NCI-H524 (cell line): ENCODE measurements at places on chromosomes 4 and X.

- no peak for DNase-seq
Measured at GRCh38 chr4:139950568-139950967, 203.4 kb downstream of the MAML3 start.

DNA sequence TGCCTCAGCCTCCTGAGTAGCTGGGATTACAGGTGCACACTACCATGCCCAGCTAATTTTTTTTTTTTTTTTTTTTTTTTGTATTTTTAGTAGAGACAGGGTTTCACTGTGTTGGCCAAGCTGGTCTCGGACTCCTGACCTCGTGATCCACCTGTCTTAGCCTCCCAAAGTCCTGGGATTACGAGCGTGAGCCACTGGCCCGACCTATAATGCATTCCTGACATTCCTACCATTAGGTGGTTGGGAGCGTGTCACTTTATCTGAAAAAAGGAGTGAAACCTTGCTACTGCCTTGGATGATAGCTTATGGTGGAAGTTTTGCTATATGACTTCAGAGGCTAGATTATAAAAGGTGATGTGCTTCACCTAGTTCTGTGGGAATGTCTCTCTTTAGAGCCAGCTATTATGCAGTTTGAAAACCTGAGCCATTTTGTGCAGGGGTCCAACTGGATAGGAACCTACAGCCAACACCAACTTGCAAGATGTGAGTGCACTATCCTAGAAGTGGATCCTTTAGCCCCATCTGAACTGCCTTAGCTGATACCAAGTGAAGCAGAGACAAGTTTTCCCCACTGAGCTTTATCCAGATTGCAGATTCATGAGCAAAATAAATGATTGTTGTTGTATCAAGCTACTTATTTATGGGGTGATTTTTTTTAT lies 29.8 kb upstream of the EMCN start:
- no peak for DNase-seq

DNA sequence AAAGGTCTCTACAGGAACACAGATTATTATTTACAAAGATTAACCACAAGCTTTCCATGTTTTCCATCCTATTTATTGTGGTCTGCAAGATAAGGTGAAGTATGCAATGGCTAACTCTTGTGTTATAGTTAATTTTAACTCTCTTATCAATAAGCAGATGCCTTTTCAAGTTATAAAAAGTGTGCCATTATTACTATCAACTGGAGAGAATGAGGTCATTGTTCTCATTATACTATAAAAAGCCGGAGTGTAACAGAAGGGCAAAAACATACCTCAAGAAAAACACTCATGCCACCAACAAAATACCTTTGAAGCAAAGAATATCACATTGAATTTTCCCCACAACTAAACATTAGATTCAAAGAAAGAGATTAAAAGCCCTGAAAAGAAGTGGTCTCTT lies 52.0 kb upstream of the SORBS2 start:
- DNase-seq, result no peak

- peak; percentile 65 for DNase-seq
Measured at GRCh38 chr4:26319949-26320537, 771 bp upstream of the RBPJ start.

GRCh38 chr4:104064646-104065577 lies 345.1 kb upstream of the TACR3 start:
- DNase-seq, result peak; percentile 33

DNA sequence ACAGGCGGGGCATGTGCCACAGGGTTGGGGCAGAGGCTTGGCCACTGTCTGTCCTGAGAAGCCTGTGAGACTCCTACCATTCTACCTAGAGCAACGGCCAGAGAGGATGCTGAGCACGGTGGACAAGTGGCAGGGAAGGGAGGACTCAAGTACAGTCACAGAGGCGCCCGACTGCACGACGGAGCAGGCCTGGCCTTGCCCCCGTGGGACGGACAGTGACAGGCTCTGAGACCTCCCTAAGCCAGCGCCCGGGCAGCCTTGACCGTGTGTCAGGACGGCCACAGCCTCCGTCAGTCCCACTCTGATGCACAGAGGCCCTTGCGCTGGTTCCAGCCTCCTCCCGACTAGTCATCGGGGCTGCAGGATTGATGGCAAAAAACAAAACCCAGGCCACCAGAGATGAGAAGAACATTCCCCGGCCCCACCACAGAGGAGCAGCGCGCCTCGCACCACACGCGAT lies 36.7 kb upstream of the MXD4 start:
- no peak for DNase-seq

DNA sequence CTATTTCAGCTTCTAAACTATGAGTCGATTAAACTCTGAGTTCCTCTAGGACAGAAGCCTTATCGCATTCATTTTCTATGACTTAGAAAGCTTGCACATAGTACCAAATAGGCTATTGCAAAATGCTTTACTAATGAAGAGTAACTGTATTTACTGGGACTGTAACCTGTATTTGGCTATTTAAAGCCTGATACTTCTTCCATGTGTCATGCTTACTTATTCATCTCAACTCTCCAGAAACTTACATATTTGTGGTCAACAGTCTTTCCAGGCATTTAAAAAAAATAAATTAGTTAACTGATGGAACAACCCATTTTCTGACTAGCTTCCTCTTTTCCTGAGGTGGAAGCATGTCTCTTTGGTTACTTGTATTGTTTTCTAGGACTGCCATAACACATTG lies 467.9 kb downstream of the PCDH11X start:
- DNase-seq, result no peak

DNA sequence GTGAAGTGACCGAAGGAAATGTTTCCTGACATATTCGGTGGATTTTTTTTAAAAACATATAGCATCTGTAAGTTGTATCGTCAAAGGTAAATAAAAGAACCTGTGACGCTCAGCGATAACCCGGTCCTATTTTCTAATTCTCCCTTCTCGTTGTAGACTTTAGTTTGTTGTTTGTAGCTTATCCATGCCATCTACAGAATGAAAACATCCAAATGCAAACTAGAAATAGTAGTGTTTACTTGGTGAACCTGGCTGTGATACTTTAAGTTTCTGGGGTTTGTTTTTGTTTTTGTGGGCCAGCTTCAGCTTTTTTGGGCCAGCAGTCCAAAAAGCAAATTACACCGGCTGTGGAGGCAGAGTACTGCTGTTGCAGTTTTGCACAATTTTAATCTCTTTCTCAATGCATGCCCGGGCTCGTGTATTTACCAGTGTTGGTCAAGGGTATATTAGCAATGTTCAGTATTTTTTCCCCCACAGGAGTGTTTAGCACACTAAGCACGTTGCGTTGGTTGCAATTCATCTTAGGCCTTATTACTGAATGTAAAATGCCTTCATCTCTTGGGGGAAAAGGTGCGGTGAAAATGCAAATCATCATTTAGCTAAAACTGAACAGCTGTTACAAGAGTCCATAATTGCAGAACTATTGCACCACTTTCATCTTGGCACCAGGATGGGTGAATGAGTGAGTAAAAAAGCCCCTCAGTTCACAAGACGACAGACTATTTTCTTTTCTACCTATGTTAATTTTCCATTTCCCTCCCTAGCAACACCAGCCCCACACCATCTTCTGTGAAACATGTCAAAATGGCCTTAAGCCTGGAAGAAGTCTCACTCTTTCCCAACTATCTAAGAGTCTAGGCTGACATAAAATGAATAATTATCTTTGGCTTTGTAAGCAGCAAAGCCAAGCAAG lies 1.7 kb upstream of the CNOT6L start:
- peak; percentile 19 for DNase-seq

DNA sequence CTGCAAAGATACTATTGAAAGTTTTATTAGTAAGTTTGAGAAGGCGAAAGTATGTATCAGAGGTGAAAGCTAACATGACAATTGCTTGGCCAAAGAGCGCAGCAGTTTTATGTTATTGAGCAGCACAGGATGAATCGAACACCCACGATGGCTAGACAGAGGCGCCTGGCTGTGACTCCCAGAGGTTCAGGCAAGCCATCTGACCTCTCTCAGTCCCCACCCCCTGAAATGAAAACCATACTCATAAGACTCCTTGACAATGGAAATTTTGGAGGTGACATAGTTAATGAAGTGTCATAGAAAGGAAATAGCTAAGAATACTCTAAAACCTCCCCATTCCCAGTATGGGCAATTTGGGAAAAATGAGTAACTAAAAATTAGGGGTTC lies 70.6 kb downstream of the MGST2 start:
- DNase-seq, result no peak

GRCh38 chr4:87855559-87855958 lies 22.8 kb downstream of the MEPE start:
- DNase-seq, result no peak

GRCh38 chr4:100849319-100849718 lies 331.5 kb upstream of the EMCN start:
- no peak for DNase-seq

DNA sequence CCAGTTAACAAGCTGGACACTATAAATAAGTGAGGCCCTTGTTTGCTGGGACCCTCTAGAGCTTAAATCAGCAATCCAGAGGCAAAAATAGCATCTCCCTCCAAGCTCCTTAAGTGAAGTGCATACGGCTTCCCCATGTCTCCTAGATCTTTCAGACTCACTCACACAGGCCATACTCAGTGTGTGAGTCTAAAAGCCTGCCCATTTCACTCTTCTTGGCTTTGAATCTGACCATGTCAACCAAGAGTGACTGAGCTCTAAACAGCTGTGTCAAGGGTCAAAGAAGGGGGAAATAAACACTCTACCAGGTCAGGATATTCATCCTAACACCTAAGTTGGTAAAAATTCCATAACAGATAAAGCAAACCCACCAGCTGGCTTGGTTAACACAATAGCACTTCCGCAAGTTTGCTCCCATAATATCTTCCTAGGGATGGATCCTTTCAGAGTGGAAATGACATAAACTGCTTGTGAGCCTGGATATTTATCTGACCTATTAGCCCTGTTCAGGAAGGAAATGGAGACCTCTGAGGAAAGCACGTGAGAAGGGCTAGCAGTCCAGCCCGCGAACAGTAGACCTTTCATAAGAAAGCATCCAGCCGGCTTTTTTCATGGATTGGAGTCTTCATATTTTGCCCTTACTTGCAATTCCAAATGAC lies 65.6 kb downstream of the MID1 start:
- DNase-seq, result no peak

- DNase-seq, result peak; percentile 1
Measured at GRCh38 chr4:146833530-146833929, 112.1 kb downstream of the TTC29 start.

DNA sequence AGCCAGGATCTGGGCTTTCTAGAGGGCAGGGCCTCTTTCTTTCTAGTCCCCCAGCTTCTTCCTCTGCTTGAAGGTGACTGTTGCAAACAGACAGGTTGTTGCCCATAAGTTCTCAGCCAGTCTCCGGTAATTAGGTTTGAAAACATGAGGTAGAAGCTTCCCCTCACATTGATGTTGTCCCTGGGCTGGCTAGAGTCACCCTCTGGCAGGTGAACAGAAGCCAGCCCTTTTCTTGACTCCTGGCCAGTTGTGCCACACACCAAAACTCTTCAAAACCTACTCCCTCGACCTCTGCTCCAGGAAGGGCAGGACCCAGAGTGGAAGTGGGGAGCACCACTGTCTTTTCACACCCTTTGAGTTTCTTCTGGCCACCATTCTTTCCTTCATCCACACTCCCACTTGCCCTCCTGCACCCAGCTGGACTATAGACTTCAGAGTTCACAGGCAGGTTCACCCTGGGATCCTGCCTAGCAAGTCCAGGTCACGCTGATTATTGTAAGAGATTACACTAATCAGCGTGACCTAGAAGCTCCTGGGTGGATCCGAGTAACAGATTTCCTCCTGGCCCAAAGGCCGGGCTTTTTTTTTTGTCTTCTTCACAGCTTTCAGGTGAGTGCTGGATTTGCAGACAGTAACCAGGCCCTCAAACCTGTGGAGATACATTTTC lies 37.4 kb upstream of the ARHGAP6 start:
- DNase-seq, result no peak
